ENCODE measurements at places on chromosomes 3 and 15. TPM values are rescaled to one million over a fixed set of nuclear protein-coding genes. Genes with fewer than 3 reads are reported as not detected.

DCLK3 gene
- not detected for total RNA-seq

ADGRG7 gene
- not detected for total RNA-seq

SLC2A2 gene
- total RNA-seq: not detected

TRIM71 gene
- not detected for total RNA-seq

PDIA5 gene
- total RNA-seq: 78.1 TPM

ZNF445 gene
- total RNA-seq: 8.6 TPM

SLC9C1 gene
- total RNA-seq: 0.33 TPM
